Fibroblast of upper back skin (primary cell): ENCODE measurements at places on chromosomes 7 and 10.

DNA sequence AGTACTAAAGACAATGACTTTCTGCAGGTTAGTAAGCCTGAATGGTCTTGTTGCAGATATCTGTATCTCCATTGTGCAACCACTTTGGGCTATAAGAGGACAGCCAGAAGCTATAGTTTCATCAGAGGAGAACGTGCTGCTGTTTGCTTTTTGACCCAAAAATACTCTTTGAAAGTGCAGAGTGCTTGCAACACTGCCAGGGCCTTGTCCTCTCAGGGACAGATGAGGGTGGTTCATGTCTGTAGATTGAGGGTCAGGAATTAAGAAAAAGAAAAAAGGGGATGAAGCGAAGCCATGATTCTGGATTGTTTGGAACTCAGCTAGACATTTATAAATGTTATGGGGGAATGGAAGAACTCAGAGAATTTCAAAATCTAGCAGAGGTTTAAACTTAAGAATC lies 212.5 kb downstream of the SEC23IP start:
- DNase-seq: no peak

DNA sequence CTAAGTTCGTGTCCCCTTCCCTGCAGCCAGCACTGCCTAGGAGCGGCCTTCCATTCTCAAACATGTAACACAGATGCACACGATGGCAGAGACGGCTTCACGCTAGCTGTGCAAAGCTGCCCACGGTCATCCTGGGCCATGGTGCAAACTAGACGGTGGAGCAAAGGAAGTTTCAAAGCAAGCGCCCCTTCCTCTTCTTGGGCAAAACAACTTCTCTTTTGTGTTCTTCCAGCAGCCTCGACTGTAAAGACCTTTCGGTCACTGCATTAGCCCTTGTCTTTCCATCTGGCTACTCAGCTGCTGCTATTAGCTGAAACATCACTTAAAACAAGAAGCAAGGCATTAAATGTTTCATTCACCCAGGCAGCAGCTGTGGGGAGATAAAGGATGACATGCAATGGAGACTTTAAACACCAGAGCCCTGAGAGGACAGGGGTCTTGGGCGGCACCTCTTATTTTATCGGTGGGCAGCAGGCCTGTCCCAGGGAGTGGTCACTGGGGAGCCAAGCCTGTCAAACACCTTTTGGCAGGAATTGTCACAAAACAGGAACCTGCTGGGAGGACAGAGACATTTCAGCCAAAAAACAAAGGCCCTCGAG lies 214.8 kb downstream of the KLF6 start:
- no peak for DNase-seq

GRCh38 chr10:71641986-71642385 lies 77.6 kb downstream of the C10orf105 start:
- no peak for DNase-seq

GRCh38 chr7:17369691-17370426 lies 71.4 kb downstream of the AHR start:
- DNase-seq: peak; percentile 87

DNA sequence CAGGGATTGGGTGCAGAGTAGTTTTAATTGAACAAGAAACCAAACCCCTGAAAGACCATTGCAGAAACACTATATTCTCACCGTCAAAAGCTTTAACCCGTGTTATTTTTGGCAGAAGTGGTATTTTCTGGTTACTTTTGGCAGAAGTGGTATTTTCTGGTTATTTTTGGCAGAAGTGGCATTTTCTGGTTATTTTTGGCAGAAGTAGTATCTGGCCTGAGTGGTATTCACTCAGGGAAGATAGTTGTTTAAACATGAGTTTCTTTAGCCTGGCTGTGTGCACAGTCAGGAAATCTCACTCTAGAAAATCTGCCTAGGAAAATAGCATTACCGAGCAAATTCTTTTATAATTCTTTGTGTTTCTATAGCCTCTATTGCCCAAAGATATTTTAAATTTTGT lies 322.7 kb downstream of the GFRA1 start:
- DNase-seq: peak; percentile 73

DNA sequence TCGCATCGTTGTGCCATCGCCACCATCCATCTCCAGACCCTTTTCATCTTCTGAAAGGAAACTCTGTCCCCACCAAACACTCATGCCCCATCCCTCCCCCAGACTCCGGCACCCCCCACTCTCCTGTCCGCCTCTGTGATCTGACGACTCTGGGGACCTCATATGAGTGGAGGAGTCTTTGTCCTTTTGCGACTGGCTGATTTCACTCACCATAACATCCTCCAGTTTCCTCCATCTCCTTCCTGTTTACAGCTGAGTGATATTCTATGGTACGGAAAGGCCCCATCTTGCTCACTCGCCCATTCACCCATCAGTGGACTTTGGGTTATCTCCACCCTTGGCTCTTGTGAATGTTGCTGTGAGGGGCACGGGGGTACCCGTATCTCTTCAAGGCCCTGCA lies 11.8 kb upstream of the INSIG1 start:
- DNase-seq: no peak

- DNase-seq: peak; percentile 73
Observed at GRCh38 chr10:20596911-20597310, 300.2 kb downstream of the NEBL start.

DNA sequence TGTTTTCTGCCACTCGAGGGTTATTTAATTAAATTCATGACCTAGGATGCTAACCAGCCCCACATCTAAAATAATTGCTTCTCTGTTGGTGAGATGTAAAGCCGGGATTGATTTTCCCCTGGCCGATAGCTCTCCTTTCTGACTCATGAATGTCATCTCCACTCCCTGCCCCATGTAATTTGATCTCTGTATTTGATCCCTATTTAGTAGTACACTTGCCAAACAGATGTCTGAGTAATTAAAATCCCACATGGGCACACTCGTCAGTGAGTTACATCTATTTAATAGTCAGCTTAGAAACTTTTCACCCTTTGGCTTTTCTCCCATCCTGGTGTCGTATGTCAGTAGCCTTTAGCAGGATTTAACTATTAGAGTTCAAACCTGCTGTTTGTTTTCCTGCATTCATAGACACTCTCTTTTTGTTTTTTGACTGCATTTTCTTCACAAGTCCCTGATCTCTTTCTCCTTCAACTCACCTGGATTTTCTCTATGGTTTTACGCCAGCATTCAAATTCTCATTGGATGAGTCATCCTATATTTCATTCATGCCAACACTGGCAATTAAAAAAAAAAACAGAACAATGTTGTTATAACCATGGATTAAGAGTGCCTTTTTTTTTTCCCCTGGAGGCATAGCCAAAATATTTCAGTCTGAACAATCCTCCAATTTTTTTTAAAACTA lies 82.7 kb downstream of the SPAG6 start:
- peak; percentile 94 for DNase-seq

GRCh38 chr7:92226981-92227380 lies 18.7 kb downstream of the KRIT1 start:
- no peak for DNase-seq

GRCh38 chr7:78002021-78002420 lies 203.4 kb downstream of the PHTF2 start:
- peak; percentile 7 for DNase-seq
